ENCODE measurements at places on chromosomes 13 and 19.

GRCh38 chr13:22193070-22193469 lies 522.2 kb downstream of the FGF9 start:
- DNase-seq, result no peak

- DNase-seq, result no peak
These were observed 7.8 kb downstream of the TMIGD2 start for GRCh38 chr19:4294389-4294788.

GRCh38 chr19:54644056-54644455 lies 13.8 kb downstream of the LILRB1 start:
- no peak for DNase-seq

GRCh38 chr19:5213667-5214066 lies 126.9 kb downstream of the PTPRS start:
- DNase-seq, result no peak

GRCh38 chr19:49347191-49347590 lies 12.0 kb downstream of the CD37 start:
- DNase-seq, result no peak

DNA sequence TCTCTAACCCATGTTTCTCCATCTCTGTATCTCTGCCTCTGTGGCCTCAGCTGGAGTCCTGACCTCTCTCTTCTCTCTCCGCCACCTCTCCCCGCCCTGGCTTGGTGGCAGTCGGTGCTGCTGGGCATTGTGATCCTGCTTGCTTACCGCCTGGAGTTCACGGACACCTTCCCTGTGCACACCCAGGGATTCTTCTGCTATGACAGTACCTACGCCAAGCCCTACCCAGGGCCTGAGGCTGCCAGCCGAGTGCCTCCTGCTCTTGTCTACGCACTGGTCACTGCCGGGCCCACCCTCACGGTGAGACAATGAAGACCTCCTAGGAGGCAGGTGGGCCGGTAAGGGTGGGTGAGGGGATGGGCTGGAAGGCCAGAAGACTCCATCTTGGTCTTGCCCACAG lies 4.2 kb downstream of the PLPPR2 start:
- no peak for DNase-seq

- DNase-seq, result no peak
These were observed 113.4 kb upstream of the UQCRFS1 start for GRCh38 chr19:29326351-29326750.

GRCh38 chr19:48394331-48395169 lies 1.1 kb downstream of the GRIN2D start:
- DNase-seq, result no peak

DNA sequence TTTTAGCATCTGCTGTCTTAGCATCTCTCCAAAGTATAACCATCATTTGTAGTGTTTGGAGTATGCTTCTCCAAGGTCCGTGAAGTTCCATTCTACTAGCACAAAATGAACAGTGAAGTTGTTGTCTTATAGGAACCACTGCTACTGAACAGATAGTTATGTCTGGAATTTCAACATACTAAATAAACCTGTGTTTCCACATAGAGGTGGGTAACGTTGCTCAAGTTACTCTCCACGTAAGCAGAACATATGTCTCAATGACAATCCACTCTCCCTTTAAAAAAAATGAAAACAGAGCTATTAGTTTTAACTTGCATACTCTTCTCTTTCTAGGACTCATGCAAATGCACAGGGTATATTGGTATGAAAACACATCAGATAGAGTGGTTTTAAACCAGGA lies 184.3 kb upstream of the TRPC4 start:
- no peak for DNase-seq

GRCh38 chr13:97110936-97111335 lies 111.2 kb upstream of the MBNL2 start:
- no peak for DNase-seq

- no peak for DNase-seq
These were observed 63.9 kb downstream of the CEBPG start for GRCh38 chr19:33437393-33437820.

DNA sequence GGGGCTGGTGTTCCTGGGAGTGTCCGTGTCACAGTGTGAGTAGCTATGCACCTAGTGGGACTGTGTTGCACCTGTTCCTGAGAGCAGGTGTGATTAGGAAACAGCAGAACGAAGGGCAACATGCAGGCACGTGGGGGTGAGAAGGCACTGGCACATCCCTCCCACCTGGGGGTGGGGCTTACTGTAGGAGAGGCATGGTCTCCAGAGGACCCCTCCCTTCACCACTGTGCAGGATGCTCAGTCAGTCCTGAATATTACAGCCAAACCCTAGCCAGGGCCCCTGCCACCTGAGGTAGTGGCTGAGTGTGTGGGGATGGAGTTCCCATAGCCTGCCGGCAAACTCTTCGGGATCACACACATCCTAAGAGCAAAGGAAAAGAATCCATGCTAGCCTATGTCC lies 99.2 kb downstream of the ZDHHC20 start:
- no peak for DNase-seq

GRCh38 chr19:5136073-5136855 lies 167.4 kb downstream of the KDM4B start:
- DNase-seq, result no peak

DNA sequence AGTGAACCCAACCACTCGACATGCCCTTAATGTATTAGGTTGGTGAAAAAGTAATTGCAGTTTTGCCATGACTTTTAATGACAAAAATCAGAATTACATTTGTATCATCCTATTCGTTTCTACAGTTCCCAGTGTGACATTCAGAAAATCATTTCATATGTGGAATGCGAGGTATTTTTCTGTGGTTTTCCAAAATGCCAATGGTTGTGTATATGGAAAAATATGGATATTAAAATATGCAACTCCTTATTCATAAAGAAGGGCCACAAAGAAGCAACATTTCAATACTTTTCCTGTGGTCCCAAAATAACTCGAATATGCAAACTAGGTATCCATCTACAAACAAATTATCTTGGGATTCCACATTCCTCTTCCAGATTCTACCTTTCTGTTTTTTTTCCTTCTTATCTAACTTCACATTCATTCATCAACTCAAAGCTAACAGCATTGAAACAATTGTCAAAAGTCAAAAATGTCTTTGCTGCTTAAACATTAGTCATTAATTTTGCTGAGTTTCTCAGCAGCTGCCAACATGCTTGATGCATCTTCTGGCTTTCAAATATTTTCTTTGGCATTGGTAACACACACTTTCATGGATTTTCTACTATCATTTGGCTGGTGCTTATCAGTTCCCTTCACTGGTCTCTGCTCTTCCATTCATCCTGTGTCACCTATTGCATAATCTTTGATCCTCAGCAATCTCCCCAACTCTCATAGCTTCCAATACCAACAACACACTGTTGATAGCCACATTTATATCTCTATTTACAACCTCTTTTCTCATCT lies 1445.4 kb downstream of the EFNB2 start:
- peak; percentile 67 for DNase-seq

- DNase-seq, result no peak
These were observed 4.4 kb upstream of the SHC2 start for GRCh38 chr19:465056-465816.

- peak; percentile 48 for DNase-seq
These were observed 90.5 kb upstream of the SLC15A1 start for GRCh38 chr13:98842858-98843481.

DNA sequence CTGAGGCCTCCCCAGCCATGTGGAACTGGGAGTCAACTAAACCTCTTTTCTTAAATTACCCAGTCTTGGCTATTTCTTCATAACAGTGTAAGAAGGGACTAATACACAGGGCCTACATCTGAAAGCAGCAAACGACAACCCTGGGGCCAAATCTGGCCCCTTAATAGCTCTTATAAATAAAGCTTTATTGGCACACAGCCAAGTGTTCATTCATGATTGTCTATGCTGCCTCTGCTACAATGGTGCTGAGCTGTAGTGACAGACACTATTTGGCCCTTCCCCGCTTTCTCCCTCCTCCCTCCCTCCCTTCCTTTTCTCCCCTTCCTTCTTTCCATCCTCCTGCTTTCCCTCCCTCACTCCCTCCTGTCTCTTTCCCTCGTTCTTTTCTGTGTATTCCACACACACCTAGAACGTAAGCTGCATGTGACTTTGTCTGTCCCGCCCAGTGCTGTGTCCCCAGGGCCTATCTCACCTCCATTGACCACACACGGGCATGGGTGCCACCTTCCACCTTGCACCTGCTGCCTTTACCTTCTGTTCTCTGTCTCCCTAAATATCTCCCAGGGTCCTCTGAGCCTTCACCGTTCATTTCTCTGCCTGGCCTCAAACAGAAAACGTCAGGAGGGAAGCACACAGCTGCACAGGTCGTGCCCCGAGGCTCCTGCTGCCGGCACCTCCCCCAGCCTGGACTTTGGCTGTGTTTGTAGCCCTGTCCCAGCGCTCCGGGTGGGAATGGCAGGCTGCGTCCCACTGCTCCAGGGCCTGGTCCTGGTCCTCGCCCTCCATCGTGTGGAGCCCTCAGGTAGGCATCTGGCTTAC lies at the start of gene PROZ:
Gene PROZ, plus strand, starts transcription at position 720 of the 819 bp plus-strand sequence. Its CDS starts 13 bp downstream, at position 733.
- DNase-seq, result no peak

DNA sequence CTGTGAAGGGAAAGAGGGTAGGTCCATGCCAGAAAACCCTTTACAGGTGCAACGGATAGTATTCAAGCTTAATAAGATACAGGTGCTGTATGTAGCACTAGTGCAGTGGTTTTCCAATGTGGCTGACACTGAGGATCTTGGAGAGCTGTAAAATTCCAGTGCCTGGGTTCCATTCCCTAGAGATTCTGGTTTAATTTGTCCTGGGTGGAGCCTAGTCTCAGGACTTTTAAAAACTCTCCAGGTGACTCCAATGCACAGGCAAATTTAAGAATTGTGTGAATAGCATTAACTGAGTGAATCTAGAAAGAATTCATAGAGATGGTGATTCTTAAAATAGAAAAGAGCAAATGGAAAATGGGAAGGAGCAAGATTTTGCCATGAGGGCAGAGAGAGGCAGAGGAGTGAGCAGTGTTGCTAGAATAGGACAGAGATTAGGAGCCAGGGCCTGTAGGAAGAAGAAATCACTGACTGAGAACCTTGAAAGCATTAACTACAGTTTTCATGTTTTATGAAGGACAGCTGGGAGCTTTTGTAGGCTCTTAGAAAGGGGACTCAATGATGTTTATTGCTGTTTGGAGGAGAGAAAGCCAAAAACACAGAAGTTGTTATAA lies 261.8 kb downstream of the DLEU7 start:
- DNase-seq, result no peak

- DNase-seq, result peak; percentile 36
These were observed 10.4 kb upstream of the TYK2 start for GRCh38 chr19:10390652-10391286.

GRCh38 chr19:35986111-35986510 lies 8.9 kb upstream of the SDHAF1 start:
- DNase-seq, result no peak

GRCh38 chr13:32409561-32410421 lies 18.1 kb downstream of the N4BP2L1 start:
- peak; percentile 66 for DNase-seq

- peak; percentile 55 for DNase-seq
These were observed 7.3 kb downstream of the PPP6R1 start for GRCh38 chr19:55251341-55252081.

- DNase-seq, result no peak
These were observed 2.4 kb downstream of the PAK4 start for GRCh38 chr19:39127812-39128515.

GRCh38 chr13:77028202-77028601 lies 1.2 kb upstream of the FBXL3 start:
- no peak for DNase-seq

GRCh38 chr19:14418856-14419105 lies 360 bp downstream of the DDX39A start:
- DNase-seq, result no peak

GRCh38 chr19:4037301-4037949 lies 29.3 kb downstream of the ZBTB7A start:
- DNase-seq, result no peak

- DNase-seq, result no peak
These were observed 533.9 kb downstream of the DCT start for GRCh38 chr13:93945621-93946020.

DNA sequence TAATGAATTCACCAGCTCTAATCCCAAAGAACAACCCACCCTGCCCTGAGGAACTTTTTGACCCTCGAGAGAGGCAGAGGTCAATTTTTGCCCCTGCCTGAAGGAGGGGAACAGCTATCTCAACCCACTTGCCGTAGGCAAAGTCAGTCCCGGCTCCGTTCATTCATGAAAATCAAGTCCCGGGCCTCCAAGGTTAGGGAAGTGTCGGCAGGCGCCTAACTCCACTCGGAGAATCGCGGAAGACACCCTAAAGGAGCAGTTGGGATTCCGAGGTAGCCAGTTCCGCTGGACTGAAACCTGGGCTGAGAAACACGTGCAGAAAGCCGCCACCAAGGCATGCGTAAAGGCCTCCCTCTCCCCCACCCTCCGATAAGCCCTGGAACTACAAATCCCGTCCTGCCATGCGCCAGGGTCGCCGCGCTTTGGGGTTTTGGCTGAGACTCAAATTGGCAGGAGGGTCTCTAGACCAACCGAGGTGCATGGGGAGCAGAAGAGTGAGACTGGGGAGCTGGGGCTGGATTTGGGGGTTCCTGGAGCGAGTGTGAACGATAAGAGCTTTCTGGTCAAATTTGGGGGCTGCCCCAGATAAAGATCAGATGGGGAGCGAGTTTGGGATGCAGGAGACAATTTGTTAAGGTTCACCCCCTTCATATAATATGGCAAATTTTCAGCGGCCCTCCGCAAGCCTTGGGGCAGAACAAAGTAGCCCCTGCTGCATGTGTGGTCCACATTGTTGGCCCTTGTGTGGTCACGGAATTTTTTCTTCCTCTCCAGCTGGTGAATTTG lies at the start of gene TNPO2:
Gene TNPO2, minus strand, starts transcription at position 292 of the 786 bp plus-strand sequence. CDS start 2,955 bp downstream, outside the sequence.
- peak; percentile 54 for DNase-seq

DNA sequence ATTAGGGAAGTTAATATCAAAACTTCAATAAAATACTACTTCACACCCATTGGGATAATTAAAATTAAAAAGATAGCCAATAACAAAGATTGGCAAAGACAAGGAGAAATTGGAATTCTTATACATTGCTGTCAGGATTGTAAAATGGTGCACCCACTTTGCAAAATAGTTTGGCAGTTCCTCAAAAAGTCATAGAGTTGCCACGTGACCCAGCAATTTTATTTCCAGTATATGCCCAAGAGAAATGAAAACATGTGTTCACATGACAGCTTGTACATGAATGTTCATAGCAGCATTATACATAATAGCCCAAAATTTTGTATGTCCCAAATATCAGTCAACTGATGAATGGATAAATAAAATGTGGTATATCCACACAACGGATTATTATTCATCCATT lies 3.3 kb downstream of the MBD3L1 start:
- no peak for DNase-seq

GRCh38 chr19:50869479-50869878 lies 3.8 kb upstream of the KLK2 start:
- no peak for DNase-seq

DNA sequence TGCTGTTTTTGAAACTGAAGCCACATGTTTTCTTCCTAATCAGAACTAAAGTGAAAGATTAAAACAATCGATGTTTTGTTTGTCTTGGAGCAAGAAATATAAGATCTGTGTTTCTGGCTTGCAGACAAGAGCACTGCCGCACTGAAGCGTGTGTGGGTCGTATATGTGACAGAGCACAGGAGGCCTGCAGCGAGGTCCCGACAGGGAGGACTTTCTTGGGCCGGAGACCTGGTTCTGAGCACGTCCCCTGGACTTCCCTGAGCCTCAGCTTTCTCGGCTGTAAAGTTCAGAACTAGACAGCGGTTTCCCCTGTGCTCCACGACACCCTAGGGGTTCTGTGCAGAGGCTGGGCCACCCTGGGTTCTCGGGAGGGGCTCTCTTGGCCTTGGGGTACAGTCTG lies 60.5 kb downstream of the GADD45B start:
- no peak for DNase-seq

GRCh38 chr13:25018729-25019115 lies 77.2 kb upstream of the PABPC3 start:
- no peak for DNase-seq

GRCh38 chr13:68323124-68323523 lies 1093.0 kb upstream of the PCDH9 start:
- DNase-seq, result no peak
